ENCODE measurements at places on chromosomes 16 and 17. TPM values are rescaled to one million over a fixed set of nuclear protein-coding genes. Genes with fewer than 3 reads are reported as not detected.

TLCD3A gene
- total RNA-seq, result 31.6 TPM

IRX5 gene
- total RNA-seq, result 7.8 TPM

- peaks cover 5% of the 10 kb centered on the region for H3K4me1 ChIP-seq
- no peak overlapping the region for H3K4me3 ChIP-seq
- peak; percentile 75 for DNase-seq
- H3K27me3 ChIP-seq, result peaks cover 9% of the 10 kb centered on the region
Observed at GRCh38 chr17:16987830-16988601, 16.1 kb upstream of the TNFRSF13B start.

DNA sequence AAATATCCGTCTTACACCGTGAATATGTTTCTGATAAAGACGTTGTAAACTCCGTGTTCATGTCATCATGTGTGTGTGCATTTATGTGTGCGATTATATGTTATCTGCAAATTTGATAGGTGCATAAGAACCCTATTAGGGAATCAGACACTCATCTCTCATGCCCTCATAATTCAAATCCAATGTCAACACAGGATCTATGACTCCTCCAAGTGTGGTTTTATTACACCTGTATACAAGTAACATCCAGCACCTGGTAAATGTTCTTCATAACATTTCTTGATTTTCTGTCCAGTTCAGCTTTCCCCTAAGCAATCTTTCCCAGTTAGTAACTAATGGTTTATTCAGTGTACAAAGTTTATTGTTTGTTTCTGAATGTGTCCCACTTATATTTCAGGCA is 681.9 kb downstream of the CDH11 start:
- no peak overlapping the region for H3K4me3 ChIP-seq
- no peaks in the 10 kb centered on the region for H3K27me3 ChIP-seq
- H3K27ac ChIP-seq, result peak overlapping the region; percentile 84
- peaks cover 16% of the 10 kb centered on the region for H3K4me1 ChIP-seq
- no peak for DNase-seq

DNA sequence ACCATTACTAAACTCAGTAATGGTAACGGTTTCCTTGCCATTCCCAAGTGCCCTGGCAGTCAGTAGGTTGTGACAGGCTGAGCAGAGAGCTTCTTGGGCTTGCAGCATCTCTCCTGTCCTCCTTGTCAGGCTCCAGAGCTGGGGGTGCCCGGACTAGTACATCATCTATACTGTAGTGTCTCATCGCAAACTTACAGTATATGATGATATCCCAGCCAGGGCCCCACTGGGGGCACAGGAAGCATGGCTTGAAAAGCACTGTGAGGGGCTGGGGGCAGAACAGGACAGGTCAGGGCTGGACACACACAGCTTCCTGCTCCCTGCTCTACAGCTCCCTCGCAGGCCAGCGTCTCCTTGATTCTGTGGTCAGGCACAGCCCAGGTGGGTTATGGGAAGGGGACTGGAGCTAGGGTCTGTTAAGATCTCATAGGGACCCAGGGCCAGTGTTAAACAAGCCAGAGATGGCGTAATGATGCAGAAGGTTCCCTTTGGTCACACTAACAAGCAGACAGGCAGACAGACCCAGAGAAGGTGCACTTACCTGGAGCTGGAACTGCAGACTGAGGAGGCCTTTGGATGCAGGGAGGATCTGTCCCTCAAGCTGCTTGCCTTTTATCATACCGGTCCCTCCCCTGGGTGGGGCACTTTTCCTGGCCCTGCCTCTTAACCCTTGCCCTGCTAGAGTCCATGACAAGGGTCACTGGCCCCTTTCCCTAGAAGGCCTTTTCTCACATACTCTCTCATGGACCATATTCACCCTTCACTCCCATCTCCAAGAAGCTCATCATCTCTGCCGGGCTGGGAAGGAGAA is 6.8 kb downstream of the ERAL1 start:
- no peak for DNase-seq
- no peaks in the 10 kb centered on the region for H3K4me1 ChIP-seq
- peaks cover 41% of the 10 kb centered on the region for H3K36me3 ChIP-seq
- H3K4me3 ChIP-seq, result no peak overlapping the region
- H3K27ac ChIP-seq, result no peak overlapping the region

Measured in MCF 10A (cell line).